ENCODE measurements at places on chromosomes 5 and 9. TPM values are rescaled to one million over a fixed set of nuclear protein-coding genes. Genes with fewer than 3 reads are reported as not detected.

Gene BAAT
- not detected for total RNA-seq

Gene DRD1
- total RNA-seq, result not detected

Gene TCOF1
- total RNA-seq, result 51.1 TPM

Gene FOXD4L3
- total RNA-seq, result not detected

Gene TBC1D9B
- total RNA-seq, result 82.2 TPM

Gene SCGB3A2
- total RNA-seq, result not detected

Gene SARDH
- 4.3 TPM for total RNA-seq

Gene RNF208
- 5.0 TPM for total RNA-seq

Gene SPINK14
- not detected for total RNA-seq

Gene SIT1
- total RNA-seq, result 191 TPM

Gene PCDHA8
- total RNA-seq, result not detected

Gene OR1J2
- not detected for total RNA-seq

Gene CDHR2
- total RNA-seq, result 1.9 TPM

Gene STC2
- total RNA-seq, result 20.3 TPM

Gene MACROH2A1
- 271 TPM for total RNA-seq

Gene TAS2R1
- total RNA-seq, result not detected

Gene PCDHGA4
- 0.14 TPM for total RNA-seq

Gene TMEM171
- not detected for total RNA-seq

Gene LRSAM1
- total RNA-seq, result 12.7 TPM

Gene FCN2
- not detected for total RNA-seq

Gene PMPCA
- 56.2 TPM for total RNA-seq

Gene RMRP
- 11,936 TPM for total RNA-seq

Gene QSOX2
- 12.5 TPM for total RNA-seq

Gene GPRIN1
- total RNA-seq, result 2.3 TPM

Gene ESM1
- not detected for total RNA-seq

Gene RORB
- not detected for total RNA-seq

Gene ACOT12
- total RNA-seq, result not detected

Gene ADRB2
- 0.83 TPM for total RNA-seq

Gene SLC36A3
- total RNA-seq, result not detected

Gene LHX6
- not detected for total RNA-seq

Gene IFNB1
- not detected for total RNA-seq

Gene SPATA6L
- 0.43 TPM for total RNA-seq

Gene GSN
- 2.5 TPM for total RNA-seq

Gene RNF183
- total RNA-seq, result not detected

Gene IFNA16
- not detected for total RNA-seq

Gene REEP2
- 0.60 TPM for total RNA-seq

Gene PIP5KL1
- total RNA-seq, result 1.0 TPM

Gene MYMK
- not detected for total RNA-seq

Gene TMEM252
- total RNA-seq, result not detected

Gene LCN9
- total RNA-seq, result not detected

Gene CCNG1
- 172 TPM for total RNA-seq

Gene CACNA1B
- not detected for total RNA-seq
